AG09319 (cell line): ENCODE measurements at places on chromosomes 1 and 21.
A peak's percentile ranks its signal among the peaks of the same experiment; 100 is the strongest.

- no peak for DNase-seq
Measured at GRCh38 chr1:69842326-69842725, 274.6 kb downstream of the LRRC7 start.

DNA sequence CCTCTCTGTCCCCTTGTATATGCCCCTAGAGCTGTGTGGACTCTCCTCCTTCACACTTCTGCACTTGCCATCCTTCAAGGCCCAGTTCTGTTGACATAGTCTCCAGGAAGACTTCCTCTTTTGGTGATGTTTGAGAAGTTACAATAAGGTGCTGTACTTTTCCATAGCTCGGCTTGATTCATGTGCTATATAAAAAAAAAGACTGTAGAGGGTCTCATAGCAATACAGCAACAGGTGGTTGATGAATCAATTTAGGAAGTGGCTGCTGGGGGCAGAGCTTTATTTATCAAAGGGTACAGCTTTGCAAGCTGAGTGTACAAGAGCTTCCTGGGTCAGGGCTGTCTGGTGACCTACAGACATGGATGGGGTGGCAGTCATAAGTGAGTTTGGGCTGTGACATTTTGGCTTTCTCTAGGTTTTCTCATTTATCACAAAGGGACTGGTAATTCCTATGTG lies 102.7 kb downstream of the RUNX1 start:
- DNase-seq = no peak

- DNase-seq = no peak
Measured at GRCh38 chr1:226086776-226087175, 24.3 kb downstream of the H3-3A start.

GRCh38 chr1:19495799-19496526 lies 10.6 kb upstream of the CAPZB start:
- DNase-seq = no peak

DNA sequence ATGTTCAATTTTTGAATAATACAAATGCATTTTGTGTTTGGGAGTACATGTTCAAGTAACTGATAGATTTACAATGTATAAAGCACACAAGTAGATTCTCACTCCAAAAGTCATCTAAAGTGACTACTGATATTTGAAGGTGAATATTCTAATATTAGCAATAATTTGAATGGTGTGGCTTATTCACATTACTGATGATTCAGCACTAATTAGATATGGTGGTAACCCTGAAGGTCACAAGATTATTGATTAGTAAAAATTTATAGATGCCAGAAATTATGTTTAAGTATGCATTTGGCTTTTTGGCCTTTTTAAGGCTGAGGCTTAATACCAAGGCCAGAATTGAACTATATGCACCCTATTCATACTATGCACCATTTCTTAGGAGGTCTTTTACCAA lies 52.4 kb upstream of the TENT5C start:
- DNase-seq = no peak

GRCh38 chr1:183167676-183168075 lies 18.4 kb upstream of the LAMC2 start:
- no peak for DNase-seq

- DNase-seq = no peak
Measured at GRCh38 chr1:186904361-186904760, 75.6 kb downstream of the PLA2G4A start.

- DNase-seq = no peak
Measured at GRCh38 chr1:6614019-6614928, 743 bp downstream of the PHF13 start.

DNA sequence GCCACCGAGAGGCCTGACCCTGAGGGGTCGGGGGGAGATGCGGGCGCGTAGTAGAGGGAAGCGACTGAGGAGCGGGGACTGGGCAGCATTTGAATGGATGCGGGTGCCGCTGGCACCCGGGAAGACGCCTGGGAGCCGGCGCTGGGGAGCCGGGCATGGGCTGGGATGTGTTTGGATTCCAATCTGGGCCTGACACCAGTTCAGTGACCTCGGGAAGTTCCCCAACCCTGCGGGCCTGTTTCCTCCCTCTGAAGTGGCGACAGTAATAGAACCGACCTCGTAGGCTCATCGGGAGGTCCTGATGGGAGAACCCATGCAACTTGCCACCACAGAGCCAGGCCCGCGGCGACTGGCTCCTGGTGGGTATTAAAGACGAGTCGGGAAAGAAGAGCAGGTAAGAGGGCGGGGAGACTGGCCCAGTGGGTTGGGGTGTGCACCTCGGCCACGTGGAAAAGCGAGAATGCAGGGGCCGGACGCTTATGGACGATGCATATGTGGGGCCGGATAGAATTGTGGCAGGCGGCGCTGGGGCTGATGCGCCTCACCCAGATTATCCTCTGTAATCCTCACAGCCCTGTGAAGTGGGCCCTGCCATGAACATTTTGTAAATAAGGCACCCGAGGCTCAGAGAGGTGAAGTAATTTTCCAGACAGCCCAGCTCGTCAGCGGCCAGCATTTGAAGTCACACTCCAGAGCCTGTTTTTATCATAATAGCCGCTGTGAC lies 105.8 kb downstream of the SLC16A1 start:
- no peak for DNase-seq

- no peak for DNase-seq
Measured at GRCh38 chr1:162772571-162773154, 17.8 kb upstream of the HSD17B7 start.

DNA sequence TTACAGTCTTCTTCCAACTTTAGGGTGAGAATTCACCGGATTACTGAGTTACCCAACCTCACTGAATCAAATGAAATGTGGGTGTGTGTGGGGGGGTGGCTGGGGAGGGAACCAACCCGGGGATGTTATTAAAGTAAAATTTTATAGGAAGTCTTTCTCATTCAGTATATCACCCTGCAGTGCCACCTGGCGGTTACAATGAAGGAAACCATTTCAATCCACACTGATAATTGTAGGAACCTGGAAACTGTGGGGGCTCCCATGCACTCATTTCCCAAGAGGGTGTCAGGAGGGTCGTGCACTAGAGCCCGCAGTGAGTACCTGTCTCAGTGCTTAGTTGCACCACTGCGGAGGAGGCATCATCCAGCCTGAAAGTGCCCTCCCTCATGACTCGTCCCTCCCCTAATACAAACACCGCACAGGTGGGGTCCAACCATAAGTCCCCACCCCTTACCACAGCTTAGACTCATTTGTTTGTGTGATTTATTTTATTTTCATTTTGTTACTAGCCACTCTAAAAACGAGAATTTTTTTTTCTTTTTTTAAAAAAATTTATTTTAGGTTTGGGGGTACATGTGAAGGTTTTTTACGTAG lies 29.1 kb upstream of the IGSF5 start:
- peak; percentile 4 for DNase-seq

GRCh38 chr1:181219938-181220337 lies 131.4 kb downstream of the IER5 start:
- no peak for DNase-seq

GRCh38 chr1:70948396-70949017 lies 99.1 kb downstream of the PTGER3 start:
- DNase-seq = no peak
